IPS DF 6.9 (cell line): ENCODE measurements at places on chromosomes 12 and 14.
A peak's percentile ranks its signal among the peaks of the same experiment; 100 is the strongest.

GRCh38 chr14:78848234-78848820, 678.2 kb downstream of the NRXN3 start:
- no peaks in the 10 kb centered on the region for H3K27me3 ChIP-seq
- H3K27ac ChIP-seq = no peak overlapping the region
- DNase-seq = peak; percentile 57
- H3K36me3 ChIP-seq = no peaks in the 10 kb centered on the region
- no peak overlapping the region for H3K4me3 ChIP-seq

- H3K4me3 ChIP-seq = no peak overlapping the region
- H3K27me3 ChIP-seq = no peaks in the 10 kb centered on the region
- DNase-seq = no peak
- H3K36me3 ChIP-seq = no peaks in the 10 kb centered on the region; the same call in 1 of the 2 replicates
These were observed 33.4 kb downstream of the VCPKMT start for GRCh38 chr14:50082784-50083466.

- H3K27ac ChIP-seq = no peak overlapping the region
- H3K36me3 ChIP-seq = no peaks in the 10 kb centered on the region
- H3K27me3 ChIP-seq = no peaks in the 10 kb centered on the region; the same call in 1 of the 2 replicates
These were observed 2.8 kb upstream of the ITGA5 start for GRCh38 chr12:54421879-54422250.

DNA sequence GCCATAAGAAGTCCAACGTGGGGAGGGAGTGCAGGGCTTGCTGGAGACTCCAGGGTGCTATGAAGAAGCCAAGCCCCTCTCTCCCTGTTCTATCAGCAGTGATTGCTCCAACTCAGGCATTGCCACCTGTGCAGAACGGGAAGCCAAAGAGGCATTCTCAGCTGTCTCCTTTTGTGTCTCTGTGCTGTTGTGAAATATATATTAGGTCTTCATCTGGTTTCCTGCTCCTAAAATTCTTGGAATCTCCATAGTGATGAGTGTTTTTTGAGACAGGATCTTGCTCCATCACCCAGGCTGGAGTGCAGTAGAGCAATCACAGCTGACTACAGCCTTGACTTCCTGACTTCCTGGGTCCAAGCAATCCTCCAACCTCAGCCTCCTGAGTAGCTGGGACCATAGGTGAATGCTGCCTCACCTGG, 51.2 kb upstream of the AEBP2 start:
- no peaks in the 10 kb centered on the region for H3K36me3 ChIP-seq
- no peak for DNase-seq
- H3K27ac ChIP-seq = no peak overlapping the region
- H3K4me1 ChIP-seq = no peaks in the 10 kb centered on the region
- no peak overlapping the region for H3K4me3 ChIP-seq
- H3K27me3 ChIP-seq = no peaks in the 10 kb centered on the region

DNA sequence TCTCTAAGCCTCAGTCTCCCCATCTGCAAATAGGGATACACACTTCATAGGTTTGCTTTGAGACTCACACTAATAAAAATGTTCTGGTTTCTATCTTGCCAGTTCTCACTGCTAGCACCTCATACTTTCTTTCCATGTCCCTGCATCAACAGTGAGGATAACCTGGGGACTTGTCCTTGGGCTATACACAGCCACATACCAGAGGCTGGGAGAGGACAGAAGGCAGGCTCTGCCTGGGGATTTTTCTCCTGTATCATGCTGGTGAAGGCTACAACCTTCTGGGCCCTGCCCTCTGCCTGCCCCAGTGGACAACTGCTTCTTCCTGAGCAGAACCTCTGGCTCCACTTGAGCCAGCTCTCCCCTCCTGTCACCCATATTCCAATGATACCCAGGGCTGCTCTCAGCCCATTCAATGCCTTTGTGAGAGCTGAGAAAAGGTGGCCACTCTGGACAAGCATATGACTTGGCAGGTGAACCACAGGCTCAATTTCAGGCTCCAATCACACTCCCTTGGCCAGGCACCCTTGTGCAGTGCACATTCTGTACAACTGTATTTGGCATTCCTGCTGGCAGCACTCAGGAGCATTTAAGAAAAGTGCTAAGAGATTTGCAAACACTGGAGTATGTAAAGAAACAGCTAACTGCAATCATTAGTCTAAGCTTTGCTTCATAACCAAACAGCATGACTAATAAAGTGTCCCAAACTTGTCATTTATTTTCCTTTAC, 135.8 kb upstream of the VRK1 start:
- DNase-seq = no peak
- H3K36me3 ChIP-seq = no peaks in the 10 kb centered on the region
- no peaks in the 10 kb centered on the region for H3K27me3 ChIP-seq
- 0 out of 2 replicates have a peak, but pooled peaks cover 1% of the 10 kb centered on the region for H3K4me1 ChIP-seq

DNA sequence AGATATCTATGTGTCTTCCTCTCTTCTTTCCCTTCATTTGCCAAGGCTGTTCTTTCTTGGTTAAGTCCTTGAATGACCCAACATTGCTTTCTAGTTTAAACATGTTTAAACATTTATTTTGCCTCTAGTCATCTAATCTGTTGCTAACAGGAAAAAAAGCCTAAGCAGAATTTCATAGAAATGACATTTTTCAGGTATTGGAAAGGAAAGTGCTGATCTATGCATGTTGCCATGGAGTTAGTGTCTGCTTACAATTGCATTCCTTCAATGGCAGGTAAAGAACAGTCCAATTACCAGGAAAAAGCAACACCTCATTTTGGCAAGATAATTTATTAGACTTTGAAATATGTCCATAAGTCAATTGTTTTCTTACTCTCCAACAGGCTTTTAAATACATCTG, 21.5 kb upstream of the SLC2A13 start:
- DNase-seq = no peak
- no peaks in the 10 kb centered on the region for H3K27me3 ChIP-seq
- H3K36me3 ChIP-seq = no peaks in the 10 kb centered on the region

DNA sequence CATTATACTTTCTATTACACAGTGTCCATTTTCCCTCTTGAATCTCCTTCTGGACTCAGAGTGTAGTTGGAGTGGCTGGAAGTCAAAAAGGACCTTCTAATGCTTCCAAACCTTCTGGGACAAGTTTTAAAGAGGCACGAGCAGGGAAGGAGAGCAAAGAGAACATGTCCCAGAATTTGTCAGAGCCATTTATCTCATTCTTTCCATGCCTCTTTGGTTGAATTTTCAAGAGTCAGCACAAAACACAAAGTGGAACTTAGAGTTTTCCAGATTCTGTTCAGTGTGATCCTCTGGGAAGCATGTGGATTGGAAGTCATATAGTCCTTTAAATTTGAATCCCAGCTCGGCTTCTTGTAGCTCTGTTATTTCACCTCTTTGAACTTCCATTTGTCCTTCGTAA, 138.2 kb upstream of the PWP1 start:
- H3K27ac ChIP-seq = no peak overlapping the region
- H3K27me3 ChIP-seq = no peaks in the 10 kb centered on the region

DNA sequence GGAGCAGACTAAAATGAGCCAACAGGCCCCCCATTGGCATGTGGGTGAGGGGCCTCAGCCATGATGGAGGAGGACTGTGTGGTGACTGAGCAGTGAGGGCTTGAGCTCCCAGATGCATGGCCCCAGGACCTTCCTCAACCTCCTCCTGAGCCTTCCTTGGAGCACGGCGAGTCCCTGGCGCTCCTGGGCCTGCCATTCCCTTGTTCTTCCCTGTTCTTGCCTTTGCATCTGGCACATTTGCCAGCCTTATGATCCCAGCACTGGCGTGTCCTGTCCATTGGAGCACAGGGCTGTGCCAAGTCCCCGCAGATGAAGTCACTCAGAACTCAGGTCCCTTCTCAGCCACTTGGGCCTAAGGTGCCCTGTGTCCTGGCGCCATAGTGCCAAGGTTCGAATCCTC, 40.3 kb upstream of the MEG3 start:
- DNase-seq = no peak
- no peaks in the 10 kb centered on the region for H3K36me3 ChIP-seq
- no peak overlapping the region for H3K27ac ChIP-seq
- H3K4me3 ChIP-seq = no peak overlapping the region
- no peaks in the 10 kb centered on the region for H3K27me3 ChIP-seq

DNA sequence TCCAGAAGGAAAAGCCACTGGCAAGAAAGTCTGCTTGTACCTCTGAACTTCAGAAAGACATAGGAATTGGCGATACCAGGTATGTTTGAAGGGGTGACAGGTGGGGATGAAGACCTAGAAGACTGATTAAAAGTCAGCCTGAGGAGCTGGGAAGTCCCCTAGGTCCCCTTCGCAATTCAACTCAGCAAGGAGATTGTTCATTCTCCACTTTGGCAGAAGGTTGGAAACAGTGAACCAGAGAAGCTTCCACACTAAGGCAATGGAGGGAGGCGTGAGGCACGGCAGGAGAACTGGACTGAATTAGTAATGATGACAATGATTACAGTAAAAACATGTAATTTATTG, 240.3 kb upstream of the TMPO start:
- H3K36me3 ChIP-seq = no peaks in the 10 kb centered on the region

DNA sequence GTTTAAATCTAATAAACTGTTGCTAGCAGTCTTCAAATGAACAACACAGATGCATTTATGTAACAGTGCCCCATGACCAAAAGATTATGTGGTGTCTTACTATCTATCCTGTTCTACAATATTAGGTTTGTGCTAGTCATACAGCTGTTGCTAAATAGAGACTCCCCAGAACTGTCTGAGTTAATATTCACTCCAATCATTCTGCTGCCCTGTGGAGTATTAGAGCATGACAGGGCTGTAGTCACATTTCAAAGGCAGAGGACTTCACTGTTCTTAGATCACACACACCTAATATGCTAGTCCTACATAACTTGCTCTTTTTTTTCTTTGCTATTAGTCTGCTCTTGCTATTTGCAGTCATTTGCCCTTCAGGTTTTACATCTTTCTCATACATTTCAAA, 157.6 kb upstream of the MDGA2 start:
- DNase-seq = no peak
- H3K4me1 ChIP-seq = no peaks in the 10 kb centered on the region
- no peaks in the 10 kb centered on the region for H3K36me3 ChIP-seq
- H3K27ac ChIP-seq = no peak overlapping the region
- no peak overlapping the region for H3K4me3 ChIP-seq
- no peaks in the 10 kb centered on the region for H3K27me3 ChIP-seq

- no peaks in the 10 kb centered on the region for H3K36me3 ChIP-seq
- no peak overlapping the region for H3K27ac ChIP-seq
- H3K27me3 ChIP-seq = no peaks in the 10 kb centered on the region
- H3K4me3 ChIP-seq = no peak overlapping the region
These were observed 101.7 kb downstream of the TMTC1 start for GRCh38 chr12:29682088-29682487.

DNA sequence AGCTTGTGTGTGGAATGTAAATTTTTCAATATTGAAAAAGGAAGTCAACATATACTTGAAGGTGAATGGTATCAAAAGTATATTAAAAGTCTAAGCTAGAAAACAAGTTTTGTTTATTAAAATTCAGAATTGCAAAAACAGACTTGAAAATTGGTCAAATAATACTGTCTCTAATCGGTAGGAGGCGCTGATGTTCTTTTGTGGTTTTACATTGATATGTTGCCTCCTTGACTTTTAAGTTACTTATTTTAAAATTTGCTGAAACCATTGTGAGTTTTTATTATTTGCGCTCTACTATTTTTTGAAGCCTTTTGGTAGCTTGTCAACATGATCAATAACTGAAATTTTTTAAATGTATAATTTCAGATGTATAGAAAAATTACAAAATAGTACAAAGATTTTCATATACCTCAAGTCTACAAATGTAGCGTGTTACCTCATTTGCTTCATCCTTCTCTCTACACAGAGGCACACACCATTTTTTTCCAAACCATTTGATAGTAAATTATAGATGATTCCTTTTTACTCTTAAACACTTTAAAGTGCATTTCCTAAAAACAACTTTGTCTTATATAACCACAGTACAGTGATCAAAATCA, 6.9 kb downstream of the RTRAF start:
- peaks cover 3% of the 10 kb centered on the region; the same call in 1 of the 2 replicates for H3K36me3 ChIP-seq
- no peaks in the 10 kb centered on the region for H3K4me1 ChIP-seq
- no peaks in the 10 kb centered on the region for H3K27me3 ChIP-seq
- no peak overlapping the region for H3K27ac ChIP-seq
- DNase-seq = no peak

DNA sequence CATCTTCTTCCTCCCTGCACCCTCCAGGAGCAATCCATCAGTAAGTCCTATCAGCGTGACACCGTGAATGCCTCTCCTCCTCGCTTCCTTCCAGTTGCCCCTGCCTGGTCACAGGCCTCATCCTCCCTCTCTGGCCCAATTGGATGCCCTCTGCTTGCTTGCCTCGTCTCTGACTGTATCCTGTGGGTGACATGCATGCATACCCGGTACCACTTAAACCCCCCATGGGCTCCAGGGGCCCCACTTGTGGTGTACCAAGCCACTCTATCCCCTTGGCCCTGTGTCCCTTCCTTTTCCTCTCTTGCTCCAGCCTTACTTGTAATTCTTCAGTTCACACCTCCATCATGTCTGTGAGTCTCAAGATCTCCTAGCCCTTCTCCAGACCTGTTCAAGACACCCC, 106.0 kb upstream of the RTL1 start:
- DNase-seq = no peak
- no peaks in the 10 kb centered on the region for H3K36me3 ChIP-seq

DNA sequence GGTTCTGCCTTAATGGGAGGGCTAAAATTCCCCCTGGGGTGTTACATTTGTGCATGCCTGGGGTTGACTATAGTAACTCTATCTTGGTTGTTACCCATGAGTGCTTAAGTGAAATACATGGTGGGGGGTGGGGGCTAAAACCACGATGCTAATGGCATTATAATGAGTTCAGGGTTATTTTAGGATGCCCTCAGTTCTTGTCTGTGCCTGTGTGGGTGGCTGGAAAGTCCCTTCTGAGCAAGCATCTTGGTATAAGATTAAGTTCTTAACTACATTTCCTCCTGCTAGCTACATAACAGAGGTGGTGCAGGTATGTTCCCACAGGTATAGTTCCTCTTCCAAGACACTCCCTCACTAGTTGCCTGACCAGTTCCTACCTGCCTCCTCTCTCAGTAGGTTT, 822.3 kb downstream of the LRFN5 start:
- no peaks in the 10 kb centered on the region for H3K36me3 ChIP-seq
- no peak overlapping the region for H3K27ac ChIP-seq
- no peak overlapping the region for H3K4me3 ChIP-seq

GRCh38 chr14:57245941-57246340, 22.8 kb downstream of the EXOC5 start:
- H3K27me3 ChIP-seq = no peaks in the 10 kb centered on the region
- no peak for DNase-seq
- no peaks in the 10 kb centered on the region for H3K36me3 ChIP-seq
- H3K27ac ChIP-seq = no peak overlapping the region
- H3K4me3 ChIP-seq = no peak overlapping the region
- H3K4me1 ChIP-seq = no peaks in the 10 kb centered on the region

DNA sequence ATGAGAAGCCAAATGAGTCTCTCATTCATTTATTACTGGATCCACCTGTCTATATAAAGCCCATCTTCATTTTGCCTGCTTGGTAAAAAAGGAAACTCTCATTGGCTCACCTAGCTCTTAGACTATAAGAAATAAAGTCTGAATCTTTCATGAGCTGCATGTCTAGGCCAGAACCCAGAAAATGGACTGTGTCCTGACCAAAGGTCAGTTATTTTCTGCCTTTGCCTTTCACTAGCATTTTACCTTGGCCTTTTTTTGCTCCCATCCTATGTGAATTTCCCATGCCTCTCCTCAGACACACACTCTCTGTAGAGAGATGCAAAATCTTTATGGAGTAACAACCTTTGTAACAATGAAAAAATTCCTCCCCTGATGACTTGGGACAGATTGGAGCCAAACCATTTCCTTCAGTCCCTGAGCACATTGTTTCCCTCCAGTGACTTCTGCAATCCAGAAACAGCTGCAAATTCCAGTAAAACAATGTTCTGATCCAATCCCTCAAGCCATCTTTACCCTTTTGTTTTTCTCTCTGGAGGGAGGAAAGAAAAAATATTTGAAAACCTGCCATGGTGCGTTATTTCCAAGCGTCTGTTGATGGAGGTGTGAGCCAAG, 33.6 kb upstream of the MAP3K9 start:
- H3K4me3 ChIP-seq = no peak overlapping the region
- H3K4me1 ChIP-seq = no peaks in the 10 kb centered on the region
- no peaks in the 10 kb centered on the region for H3K27me3 ChIP-seq
- no peak for DNase-seq
